SW480 (cell line): ENCODE measurements at places on chromosomes 5 and 9.

- DNase-seq: peak; percentile 26
These were observed 68.5 kb downstream of the TENT4A start for GRCh38 chr5:6781716-6782115.

- no peak for DNase-seq
These were observed 711.8 kb upstream of the WWC1 start for GRCh38 chr5:167579693-167580055.

DNA sequence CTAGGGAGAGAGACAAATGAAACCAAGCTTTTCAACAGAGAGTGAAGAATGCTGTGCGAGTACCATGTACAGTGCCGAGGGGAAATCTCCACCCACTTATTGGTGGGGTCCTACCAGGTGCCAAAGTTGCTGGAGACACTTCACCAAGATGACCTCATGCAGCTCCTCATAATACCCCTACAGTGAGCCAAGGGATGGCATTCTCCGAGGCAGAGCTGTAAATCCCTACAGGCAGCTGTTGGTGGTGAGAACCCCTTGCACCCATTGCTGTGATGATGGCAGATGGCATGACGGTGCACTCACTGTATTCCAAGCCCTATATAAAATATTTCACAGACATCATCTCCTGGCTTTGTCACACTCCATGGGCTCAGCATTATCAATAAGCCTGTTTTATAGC, 464.9 kb downstream of the SPOCK1 start:
- DNase-seq: no peak

GRCh38 chr9:14307989-14308852, 5.7 kb downstream of the NFIB start:
- no peak for DNase-seq

DNA sequence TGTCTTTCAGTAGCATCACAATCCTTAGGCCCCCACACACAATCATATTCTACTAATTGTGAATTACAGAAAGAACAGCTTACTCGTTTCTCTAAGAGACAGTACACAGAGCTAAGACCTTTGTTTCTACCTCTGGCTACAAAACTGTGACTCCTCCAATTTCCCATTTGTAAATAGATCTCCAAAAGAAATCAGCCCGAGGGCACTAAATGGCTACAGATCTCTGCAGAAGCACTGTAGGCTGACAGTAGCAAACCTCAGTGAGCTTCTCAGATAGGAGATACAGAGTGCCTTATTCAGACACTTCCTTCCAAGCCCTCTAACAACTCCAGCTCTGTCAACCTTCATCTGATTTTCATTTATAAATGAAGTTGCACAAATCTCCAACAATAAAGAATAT, 51.0 kb downstream of the EFNA5 start:
- DNase-seq: no peak

DNA sequence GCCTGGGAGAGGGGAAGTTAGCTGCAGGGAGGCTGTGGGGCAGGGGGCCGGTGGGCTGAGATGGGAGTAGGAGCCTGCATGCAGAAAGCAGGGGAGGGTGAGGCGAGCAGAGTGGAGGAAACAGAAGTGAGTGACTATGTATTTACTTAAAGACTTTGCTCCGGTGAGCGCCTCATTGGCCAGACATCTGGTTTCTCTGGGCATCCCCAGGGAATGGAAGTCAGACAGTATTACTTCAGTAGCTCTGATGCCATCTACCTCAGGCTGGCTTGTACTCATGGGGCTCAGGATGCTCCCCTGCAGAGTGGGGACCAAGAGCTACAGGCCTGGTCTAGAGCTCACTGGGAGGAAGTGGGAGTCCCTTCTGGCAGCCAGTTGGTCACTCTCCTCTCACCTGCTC, 78.2 kb upstream of the ARAP3 start:
- DNase-seq: no peak

GRCh38 chr5:158524070-158524469, 575.6 kb downstream of the EBF1 start:
- DNase-seq: no peak

- DNase-seq: no peak
These were observed 10.9 kb downstream of the SH3GL2 start for GRCh38 chr9:17589771-17590170.

GRCh38 chr5:158754018-158754514, 345.6 kb downstream of the EBF1 start:
- DNase-seq: no peak

- DNase-seq: no peak
These were observed 72.5 kb upstream of the DAPK1 start for GRCh38 chr9:87425202-87425601.

DNA sequence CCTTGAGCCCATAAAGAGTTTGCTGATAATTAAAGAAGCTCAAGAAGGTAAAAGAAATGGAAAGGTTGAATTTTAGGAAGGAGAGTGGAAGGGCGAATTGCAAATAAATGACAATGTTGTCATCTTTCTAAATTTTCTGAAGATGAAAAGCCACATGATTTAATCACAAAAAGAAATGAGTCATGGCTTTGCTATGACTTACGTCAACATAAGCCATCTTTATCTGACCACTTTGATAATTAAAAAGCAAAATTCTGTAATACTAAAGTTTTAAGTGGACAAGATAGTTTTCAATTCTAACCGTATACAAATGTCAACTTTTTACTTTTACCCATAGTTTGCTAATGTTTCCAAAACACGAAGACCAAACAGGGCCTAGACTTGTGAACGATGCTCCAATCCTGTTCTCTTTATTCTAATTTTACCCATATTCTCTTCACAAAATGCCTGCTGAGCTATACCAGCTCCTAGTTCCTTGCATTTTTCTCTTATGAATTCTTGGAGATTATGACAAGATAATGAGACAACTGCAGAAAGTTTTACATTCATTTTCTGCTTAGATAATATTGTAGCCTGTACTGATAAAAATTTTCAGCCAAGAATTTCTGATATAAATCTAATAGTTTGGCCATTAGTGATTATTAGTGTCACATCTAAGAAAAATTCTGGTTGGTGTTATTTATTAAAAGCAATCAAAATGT, 21.8 kb upstream of the PRUNE2 start:
- DNase-seq: no peak

DNA sequence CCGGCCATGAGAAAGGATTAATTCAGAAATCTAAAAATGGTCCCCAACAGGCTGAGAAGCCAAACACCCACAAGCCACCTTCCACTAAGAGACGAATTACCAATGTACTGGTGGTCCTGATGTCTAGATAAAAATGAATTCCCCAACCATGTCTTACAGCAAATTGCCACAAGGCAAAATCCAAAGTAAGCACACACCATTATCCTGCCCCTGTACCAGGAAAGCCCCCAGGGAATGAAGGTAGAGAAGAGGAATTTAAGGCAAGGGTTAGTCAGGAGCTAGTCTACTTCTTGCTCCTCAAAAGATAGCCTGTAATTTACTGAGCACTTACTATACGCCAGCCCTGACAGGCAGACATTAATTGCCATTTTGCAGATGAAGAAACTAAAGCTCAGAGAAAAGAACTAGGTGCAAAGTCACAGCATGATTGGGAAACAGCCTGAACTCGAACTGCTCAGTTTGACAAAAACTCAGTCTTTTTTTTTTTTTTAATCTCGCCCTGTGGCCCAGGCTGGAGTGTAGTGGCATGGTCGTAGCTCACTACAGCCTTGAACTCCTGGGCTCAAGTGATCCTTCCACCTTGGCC, 64.3 kb downstream of the RAPGEF1 start:
- DNase-seq: no peak

- DNase-seq: no peak
These were observed 9.5 kb downstream of the SLC35A4 start for GRCh38 chr5:140574165-140574564.

- peak; percentile 14 for DNase-seq
These were observed 60.9 kb upstream of the PIP5K1B start for GRCh38 chr9:68643901-68644809.

GRCh38 chr9:92176068-92176799, 61.0 kb upstream of the SPTLC1 start:
- DNase-seq: peak; percentile 10

- no peak for DNase-seq
These were observed 184.2 kb upstream of the TBCA start for GRCh38 chr5:77960305-77960704.

- no peak for DNase-seq
These were observed 590.2 kb downstream of the NR2F1-AS1 start for GRCh38 chr5:92990771-92991170.

DNA sequence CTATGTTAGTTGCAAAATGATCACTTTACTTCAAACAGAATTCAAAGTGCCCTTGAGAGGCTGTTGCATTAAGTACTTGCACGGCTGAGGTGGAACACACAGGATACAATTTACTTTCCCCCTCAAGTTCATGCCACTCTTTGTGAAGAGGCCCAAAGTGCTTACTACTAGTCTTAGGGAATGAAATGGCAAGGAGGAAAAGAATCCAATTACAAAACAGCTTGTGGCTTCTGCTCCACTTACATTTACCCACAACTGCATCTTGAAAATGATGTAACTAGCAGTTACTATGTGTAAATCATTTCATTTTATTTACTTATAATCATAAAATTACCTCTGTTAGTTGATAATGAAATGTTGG, 14.6 kb downstream of the FOXD1 start:
- DNase-seq: no peak

DNA sequence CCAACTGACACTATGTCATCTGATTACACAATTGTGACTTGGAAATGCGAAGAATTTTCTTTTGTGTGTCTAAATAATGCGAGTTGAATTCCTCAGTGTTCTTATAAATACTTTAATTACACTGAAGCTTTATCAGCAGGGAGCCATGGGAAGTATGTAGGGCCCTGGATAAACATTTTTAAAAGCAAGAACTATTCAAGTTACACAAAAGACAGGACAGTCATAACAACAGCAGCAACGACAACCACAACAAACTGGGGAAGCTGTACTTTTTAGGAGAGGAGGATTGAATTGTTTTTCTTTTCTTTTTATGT, 250.3 kb upstream of the ZNF608 start:
- DNase-seq: no peak

DNA sequence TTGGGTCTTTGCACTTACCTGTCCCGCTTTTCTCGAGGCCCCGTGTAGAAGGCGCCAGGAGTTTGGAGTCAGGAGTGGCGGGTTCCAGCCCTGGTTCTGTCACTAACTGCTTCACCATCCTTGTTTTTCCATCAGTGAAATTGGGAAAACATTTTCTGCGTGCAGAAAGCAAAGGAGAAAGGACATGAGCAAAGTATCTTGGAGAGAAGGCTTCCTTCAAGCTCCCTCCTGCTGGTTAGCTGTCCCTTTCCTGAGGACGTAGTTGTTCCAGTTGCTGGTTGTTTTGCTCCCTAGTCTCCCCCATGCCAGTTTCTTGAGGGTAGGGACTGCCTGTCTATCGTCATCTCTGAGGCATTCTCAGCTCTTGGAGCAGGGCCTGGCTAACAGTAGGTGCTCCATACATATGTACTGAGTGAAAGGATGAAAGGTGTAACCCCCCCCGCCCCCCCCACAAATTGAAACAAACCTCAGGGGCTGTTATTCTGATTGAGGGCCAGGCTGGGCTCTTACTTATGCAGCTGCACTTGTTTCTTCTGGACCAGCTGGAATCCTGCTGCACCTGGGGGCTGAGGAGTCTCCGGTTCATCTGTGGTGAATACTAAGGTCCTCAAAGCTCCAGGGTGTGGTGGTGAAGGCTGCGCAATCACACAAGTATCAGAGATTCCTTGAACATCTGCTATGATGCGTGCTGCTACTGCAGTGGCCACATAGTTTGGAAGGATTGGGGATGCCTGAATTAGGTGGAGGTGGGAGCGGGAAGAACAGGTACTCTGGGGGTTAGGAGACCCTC, 1.0 kb downstream of the SMIM3 start:
- no peak for DNase-seq

GRCh38 chr5:74934949-74935751, 69.0 kb upstream of the FAM169A start:
- DNase-seq: peak; percentile 16

- DNase-seq: no peak
These were observed 40.0 kb downstream of the GABRG2 start for GRCh38 chr5:162107591-162107990.

DNA sequence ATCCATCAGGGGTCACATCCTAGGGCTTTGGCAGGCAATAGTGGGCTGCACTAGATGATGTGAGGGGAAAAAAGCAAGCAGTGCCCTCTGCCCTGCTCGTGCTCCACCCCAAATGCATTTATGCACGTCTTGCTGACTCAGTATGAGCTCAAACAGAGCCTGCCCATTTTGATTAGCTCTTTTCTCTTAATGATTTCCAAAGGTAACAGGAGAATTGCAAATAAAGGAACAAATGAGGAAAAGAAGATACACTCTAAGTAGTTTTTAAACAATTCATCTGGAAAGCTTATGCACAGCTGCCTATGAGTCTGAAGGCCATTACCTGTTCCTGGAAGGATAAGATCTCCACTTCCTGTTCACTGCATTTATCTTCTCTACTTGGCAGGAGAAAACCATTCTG, 364.2 kb downstream of the TMEM232 start:
- no peak for DNase-seq

DNA sequence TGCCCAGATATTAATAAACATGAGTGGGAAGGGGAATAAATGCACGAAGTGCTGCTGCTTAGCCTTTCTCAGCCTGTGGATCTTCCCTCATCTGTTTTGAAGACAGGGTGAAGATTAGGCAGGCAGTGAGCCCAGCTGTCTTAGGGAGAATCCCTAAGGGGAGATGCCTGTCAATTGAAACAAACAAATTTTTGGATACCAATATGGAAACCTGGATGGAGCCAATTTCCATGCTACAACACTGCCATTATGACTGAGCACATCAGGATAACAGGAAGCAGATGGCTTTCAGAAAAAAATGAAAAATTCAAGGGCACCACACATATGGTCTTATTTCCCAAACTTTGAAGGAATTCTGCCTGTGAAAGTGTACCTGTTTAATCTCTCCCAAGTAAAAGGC, 80.3 kb downstream of the HMHB1 start:
- DNase-seq: no peak

- no peak for DNase-seq
These were observed 116.7 kb downstream of the DOCK2 start for GRCh38 chr5:169753795-169754194.

DNA sequence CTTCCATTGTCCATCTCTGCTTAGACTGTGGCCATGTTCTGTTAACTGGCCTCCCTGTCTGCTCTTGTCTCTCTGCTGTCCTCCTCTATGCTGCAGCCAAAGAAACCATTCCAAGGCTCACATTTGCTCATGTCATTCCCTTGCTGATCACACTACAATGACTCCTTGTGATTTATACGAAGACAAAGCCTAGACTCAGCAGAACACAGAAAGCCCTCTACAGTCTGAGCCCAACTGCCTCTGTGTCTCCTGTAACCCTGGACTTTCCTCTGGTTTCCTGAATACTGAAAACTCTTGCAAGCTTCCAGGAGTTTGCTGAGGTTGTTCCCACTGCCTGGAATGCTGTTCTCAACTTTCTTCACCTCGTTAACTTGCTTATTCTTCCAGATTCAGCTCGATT, 191.8 kb downstream of the TMEM38B start:
- DNase-seq: no peak

- no peak for DNase-seq
These were observed 278.3 kb downstream of the NR2F1-AS1 start for GRCh38 chr5:93302711-93303110.

DNA sequence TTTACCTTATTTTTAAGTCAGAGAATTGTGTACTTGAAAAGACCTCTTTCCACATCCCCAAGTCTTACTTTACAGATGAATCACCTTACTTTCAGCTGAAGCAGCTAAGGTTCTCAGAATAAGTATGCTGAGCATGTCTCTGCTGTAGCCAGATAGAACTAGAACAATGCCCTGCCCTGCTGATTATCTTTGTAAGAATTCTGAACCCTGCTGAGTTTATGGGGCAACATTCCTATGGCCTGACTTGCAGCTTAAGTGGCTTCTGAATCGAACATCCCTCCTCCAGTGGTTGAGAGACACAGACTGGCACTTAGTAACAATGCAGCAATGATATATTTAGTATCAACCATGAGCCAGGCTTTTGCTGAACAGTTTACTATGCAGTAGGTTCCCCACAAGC, 592.0 kb upstream of the WWC1 start:
- DNase-seq: peak; percentile 82
